T-helper 2 cell treated with Interferon-gamma antibody and Interleukin-4, amounts not matched to agents 100 ng/mL and 5 ng/mL, for 36 hours (primary cell): ENCODE measurements at places on chromosomes 5 and 9. TPM values are rescaled to one million over a fixed set of nuclear protein-coding genes. Genes with fewer than 3 reads are reported as not detected.

Gene PKD2L2
- total RNA-seq = 0.23 TPM in 1 of 2 replicates, not detected in the other

Gene PCDHA11
- not detected in 2 replicates for total RNA-seq

Gene NEUROG1
- not detected in 2 replicates for total RNA-seq

Gene DMRTA1
- not detected in 2 replicates for total RNA-seq

Gene ANKDD1B
- total RNA-seq = 0.23 and 0.59 TPM in 2 replicates

Gene ANKRD33B
- total RNA-seq = 5.7 TPM in 2 replicates

Gene CATSPER3
- 0.70 and 0.95 TPM in 2 replicates for total RNA-seq

Gene CCDC171
- total RNA-seq = 0.98 and 1.5 TPM in 2 replicates

Gene JMY
- 3.6 and 3.7 TPM in 2 replicates for total RNA-seq

Gene GPX3
- not detected in 2 replicates for total RNA-seq

Gene CCIN
- 0.34 and 0.43 TPM in 2 replicates for total RNA-seq

Gene LCNL1
- 0.16 and 0.20 TPM in 2 replicates for total RNA-seq

Gene LAMC3
- total RNA-seq = 0.05 and 0.07 TPM in 2 replicates

Gene EGFL7
- total RNA-seq = 0.66 and 0.80 TPM in 2 replicates

Gene CCDC152
- 6.3 TPM in 2 replicates for total RNA-seq

Gene PCDHA3
- not detected in 2 replicates for total RNA-seq

Gene SLC36A3
- not detected in 2 replicates for total RNA-seq

Gene RXFP3
- not detected in 2 replicates for total RNA-seq

Gene C5orf22
- 26.8 and 30.4 TPM in 2 replicates for total RNA-seq

Gene UBE2D2
- total RNA-seq = 228 and 245 TPM in 2 replicates

Gene SLC22A4
- 0.25 and 0.30 TPM in 2 replicates for total RNA-seq

Gene PCDHGA3
- total RNA-seq = 0.23 and 0.34 TPM in 2 replicates

Gene TAF11L5
- total RNA-seq = not detected in 2 replicates

Gene NMUR2
- total RNA-seq = not detected in 2 replicates

Gene PCDHGA9
- total RNA-seq = 0.25 and 0.34 TPM in 2 replicates

Gene SLC46A2
- total RNA-seq = not detected in 2 replicates

Gene ALG2
- total RNA-seq = 31.8 and 33.2 TPM in 2 replicates

Gene FOXD4L3
- 0.16 TPM in 1 of 2 replicates, not detected in the other for total RNA-seq

Gene FCHO2
- total RNA-seq = 0.64 and 0.75 TPM in 2 replicates

Gene ZDHHC11B
- total RNA-seq = 0.07 and 0.09 TPM in 2 replicates

Gene PRLR
- not detected in 2 replicates for total RNA-seq

Gene CETN3
- total RNA-seq = 29.6 and 32.2 TPM in 2 replicates

Gene XRCC4
- total RNA-seq = 11.3 and 11.4 TPM in 2 replicates

Gene SLC4A9
- not detected in 2 replicates for total RNA-seq

Gene SLC25A2
- 0.25 and 0.59 TPM in 2 replicates for total RNA-seq

Gene TDRD7
- 10.5 and 10.6 TPM in 2 replicates for total RNA-seq

Gene COL27A1
- total RNA-seq = 0.50 and 0.82 TPM in 2 replicates

Gene PCDHB8
- not detected in 2 replicates for total RNA-seq

Gene PCDHGB6
- 0.25 and 0.41 TPM in 2 replicates for total RNA-seq

Gene MSH3
- 20.8 and 22.4 TPM in 2 replicates for total RNA-seq

Gene HTR4
- not detected in 2 replicates for total RNA-seq

Gene DMRT3
- not detected in 2 replicates for total RNA-seq

Gene PCDHAC1
- not detected in 2 replicates for total RNA-seq

Gene NFIB
- total RNA-seq = not detected in 2 replicates

Gene HMCN2
- total RNA-seq = not detected in 2 replicates

Gene EGFLAM
- not detected in 2 replicates for total RNA-seq

Gene SGTB
- total RNA-seq = 9.0 and 10.2 TPM in 2 replicates

Gene FAXDC2
- total RNA-seq = 0.14 TPM in 1 of 2 replicates, not detected in the other

Gene ZNF462
- 0.05 and 0.18 TPM in 2 replicates for total RNA-seq

Gene STPG3
- total RNA-seq = not detected in 2 replicates

Gene PAEP
- total RNA-seq = not detected in 2 replicates
